ENCODE measurements at places on chromosomes 1 and 21.

DNA sequence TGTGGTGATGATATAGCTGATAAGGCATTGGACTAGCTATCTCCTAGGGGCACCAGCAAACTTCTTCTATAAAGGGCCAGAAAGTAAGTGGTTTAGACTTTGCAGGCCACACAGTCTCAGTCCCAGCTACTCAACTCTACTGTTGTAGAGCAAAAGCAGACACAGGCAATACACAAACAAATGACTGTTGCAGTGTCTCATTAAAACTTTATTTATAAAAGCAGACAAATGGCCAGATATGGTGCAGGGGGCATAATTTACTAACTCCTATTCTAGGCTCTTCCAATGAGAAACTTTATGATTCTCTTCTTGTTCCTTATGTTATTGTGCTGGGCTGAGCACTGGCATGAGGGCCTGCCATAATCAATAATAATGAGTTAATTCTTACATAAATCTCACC is 176.8 kb upstream of the POU3F1 start:
- DNase-seq, result no peak

- DNase-seq, result peak; percentile 16
These were observed 129.9 kb downstream of the SLC30A10 start for GRCh38 chr1:219798283-219799030.

DNA sequence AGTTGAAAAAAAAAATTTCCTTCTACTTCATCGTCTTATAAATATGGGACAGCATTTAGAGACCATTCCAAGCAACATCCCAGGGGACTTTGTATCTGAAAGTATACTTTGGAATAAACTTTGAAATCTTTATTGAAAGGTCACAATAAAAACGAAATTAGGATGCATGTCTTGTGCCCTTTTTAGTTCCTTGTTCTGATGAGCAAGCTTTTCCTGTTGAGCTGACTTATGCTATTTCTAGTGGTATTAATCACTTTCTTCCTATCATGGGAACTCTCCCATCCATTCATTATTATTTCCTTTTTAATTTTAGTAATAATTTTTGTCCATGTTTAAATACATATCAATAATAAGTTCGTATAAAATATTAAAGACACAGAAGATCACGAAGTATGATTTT is 4.0 kb upstream of the GBP2 start:
- no peak for DNase-seq

DNA sequence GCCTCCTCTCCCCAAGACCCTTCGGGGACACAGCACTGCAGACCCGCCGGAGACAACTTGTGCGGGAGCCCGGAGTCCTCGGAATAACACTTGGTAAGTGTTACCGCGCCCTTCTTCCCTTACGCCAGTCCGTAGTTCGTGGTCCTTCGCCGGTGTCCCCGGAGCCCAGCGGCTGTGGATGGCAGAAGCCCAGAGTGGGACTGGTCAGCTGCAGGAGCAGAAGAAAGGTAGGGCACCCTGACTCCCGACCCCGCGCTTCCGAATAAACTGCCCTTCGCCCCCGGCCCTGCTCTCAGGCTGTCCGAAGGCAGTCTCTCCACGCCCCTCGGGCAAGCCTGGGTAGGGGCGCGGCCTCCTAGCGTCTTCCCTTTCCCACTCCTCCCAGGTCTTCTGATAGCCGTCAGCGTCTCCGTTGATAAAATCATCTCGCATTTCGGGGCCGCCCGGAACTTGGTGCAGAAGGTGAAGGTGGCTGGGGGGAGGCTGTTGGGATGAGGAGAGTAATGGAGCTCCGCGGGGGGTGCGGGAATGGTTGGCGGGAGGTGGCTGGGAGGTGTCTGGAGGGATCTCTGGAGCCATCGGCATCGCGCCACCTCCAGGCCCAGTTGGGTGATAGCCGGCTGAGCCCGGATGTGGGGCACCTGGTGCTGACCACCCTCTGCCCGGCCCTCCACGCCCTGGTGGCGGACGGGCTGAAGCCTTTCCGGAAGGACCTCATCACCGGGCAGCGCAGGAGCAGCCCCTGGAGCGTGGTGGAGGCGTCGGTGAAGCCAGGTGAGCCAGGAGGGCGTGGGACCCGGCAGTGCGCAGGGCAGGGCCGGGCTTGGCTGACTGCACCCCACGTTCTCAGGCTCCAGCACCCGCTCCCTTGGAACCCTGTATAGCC is 4.3 kb downstream of the RUSC1 start:
- no peak for DNase-seq

DNA sequence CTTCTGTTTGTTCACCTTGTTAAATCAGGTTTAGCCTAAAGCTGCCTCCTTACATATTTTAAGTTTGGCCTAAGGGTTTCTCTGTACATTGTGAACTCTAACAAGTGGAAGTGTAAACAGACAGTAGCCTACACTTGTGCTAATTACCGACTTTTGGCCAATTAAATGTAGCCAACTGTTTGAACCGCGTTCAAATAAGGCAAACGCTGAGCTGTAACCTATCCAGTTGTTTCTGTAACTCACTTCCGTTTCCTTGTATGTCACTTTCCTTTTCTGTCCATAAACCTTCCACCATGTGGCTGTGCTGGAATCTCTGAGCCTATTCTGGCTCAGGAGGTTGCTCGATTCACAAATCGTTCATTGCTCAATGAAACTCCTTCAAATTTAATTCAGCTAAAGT is 8.0 kb upstream of the FCAMR start:
- DNase-seq, result no peak

DNA sequence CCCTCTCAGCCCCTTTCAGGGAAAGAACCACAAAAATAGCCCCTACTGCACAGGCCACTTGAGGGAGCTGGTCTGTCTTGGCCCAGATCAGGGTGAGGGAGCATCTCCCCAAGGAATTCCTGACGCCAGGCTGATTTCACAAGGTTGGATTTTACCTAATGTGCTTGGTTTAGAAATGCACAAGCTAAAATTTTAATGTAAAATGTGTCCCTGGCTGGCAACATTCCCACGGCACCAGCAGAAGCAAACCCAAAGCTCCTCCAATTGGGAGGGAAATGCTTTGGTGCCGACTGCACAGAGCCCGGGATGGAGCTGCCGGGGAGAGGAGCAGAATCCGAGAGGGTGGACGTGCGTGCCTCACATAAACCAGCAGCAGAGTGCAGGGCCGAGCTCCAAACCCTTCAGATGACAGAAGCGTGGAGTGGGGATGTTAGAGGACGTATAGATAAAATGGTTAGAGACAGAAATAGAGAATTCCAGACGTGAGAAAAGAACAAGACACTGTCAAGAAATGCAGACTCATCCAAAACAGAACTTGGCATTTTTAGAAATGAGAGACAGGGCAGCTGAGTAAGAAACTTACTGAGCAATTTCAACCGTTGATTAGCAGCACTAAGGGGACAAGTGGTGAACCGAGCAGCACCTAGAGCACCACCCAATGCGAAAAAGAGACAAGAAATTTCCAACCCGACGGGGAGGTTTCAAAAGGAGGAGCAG is 41.6 kb upstream of the TMEM52 start:
- no peak for DNase-seq

GRCh38 chr1:207903767-207904166 is 7.2 kb downstream of the CD34 start:
- DNase-seq, result no peak

DNA sequence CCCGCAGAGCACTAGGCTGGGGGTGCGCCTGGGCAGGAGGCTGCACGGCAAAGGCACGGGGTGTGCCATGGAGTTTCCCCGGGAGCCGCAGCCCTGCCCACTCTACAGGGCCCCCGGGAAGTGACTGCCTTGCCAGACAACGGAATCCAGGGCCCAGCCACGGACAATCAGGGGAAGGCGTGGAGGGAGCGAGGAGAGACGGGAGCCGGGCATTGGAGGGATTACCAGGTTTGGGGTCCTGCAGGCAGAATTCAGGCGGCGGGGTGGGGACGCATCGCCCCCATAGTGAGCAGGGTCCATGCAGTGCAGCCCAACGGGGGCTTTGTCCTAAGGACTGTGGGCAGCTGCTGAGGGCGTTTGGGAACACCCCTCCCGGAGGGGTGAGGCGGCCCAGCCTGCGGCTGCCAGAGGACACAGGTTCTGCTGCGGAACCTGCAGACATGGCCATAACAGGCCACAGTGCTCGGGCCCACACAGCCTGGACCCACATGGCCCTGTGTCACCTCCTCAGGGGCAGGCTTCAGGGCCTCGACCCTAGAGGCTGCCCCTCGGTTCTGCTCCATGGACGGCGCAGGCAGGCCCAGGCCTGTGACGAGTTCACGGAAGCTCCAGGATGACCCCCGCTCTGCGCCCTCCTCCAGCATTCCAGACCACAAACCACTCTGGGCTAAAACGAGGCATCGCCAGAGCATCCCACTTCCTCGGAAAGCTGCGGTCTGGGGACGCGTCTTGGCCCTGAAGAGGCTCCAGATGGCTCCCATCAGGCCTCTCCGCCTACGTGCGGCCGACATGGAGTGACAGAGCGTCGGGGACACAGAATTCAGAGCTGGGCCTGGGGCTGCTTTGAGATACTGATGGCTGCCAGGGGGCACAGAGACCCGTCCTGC is 54.5 kb downstream of the COL6A1 start:
- DNase-seq, result no peak

All from kidney capillary endothelial cell (primary cell).